ENCODE measurements at places on chromosomes 3 and 15.
A peak's percentile ranks its signal among the peaks of the same experiment; 100 is the strongest.

DNA sequence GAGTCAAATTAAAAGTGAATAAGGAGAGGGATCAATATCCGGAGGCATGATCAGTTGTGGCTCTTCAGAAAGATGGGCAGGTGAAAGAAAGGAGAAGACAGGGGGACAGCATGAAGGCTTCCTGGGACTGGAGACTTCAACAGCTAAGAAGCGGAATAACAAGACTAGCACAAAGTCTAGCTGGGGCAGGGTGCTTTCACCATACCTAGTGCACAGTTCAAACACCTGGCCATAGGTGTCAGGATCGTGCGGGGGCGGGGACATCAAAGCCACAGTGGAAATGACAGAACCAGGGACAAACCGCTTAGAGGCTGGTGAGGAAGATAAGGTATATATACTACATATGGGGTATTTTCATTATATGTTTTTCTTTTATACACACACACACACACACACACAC lies 66.2 kb upstream of the FOXP1 start:
- no peak for DNase-seq

GRCh38 chr3:171646357-171647133 lies 163.7 kb downstream of the PLD1 start:
- peak; percentile 67 for DNase-seq

DNA sequence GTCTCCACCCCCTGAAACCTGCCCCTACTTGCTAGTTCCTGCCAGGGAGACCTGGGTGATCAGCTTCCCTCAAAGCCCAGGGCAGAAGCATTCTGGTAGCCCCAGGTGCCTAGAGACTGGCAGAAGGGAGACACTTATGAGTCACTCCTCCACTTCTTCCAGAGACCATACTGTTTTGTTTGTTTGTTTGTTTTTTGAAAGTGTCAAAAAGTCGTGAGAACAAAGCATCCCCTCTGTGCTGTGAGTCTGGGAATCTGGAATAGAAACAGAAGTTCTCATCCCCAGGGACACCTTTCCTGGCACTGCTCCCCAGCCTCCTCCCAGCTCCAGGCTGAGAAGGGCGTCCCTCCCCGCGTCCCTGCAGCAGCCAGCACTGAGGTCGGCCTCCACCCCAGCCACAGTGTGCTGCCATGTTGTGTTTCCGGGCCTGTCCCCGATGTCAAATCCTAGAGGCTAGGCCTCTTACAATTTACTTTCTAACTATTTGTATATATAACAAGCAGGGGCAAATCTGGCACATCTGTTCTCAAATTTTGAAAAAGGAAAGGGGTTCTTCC lies 573.0 kb downstream of the RBMS3 start:
- no peak for DNase-seq

DNA sequence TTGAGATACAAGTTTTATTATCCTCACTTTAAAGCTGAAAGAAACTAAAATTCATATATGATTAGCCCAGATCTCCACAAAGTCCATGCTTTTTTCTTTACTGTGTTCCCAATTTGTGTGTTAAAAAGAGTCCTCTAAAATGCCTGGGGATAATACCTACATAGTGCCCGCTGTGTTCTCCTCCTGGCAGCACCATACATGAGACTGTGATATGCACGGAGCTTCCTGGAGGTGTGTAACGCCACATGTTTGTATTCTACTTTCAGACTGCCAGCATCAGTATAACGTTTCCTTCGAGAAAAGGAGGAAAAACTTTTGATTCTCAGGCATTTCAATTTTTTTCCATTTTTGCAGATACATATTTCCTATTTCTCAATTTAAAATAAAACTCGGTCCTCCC lies 273.3 kb upstream of the TGFBR2 start:
- no peak for DNase-seq

- DNase-seq = no peak
These were observed 33.6 kb downstream of the SQOR start for GRCh38 chr15:45668386-45668785.
